ENCODE measurements at places on chromosomes 5 and 9.

DNA sequence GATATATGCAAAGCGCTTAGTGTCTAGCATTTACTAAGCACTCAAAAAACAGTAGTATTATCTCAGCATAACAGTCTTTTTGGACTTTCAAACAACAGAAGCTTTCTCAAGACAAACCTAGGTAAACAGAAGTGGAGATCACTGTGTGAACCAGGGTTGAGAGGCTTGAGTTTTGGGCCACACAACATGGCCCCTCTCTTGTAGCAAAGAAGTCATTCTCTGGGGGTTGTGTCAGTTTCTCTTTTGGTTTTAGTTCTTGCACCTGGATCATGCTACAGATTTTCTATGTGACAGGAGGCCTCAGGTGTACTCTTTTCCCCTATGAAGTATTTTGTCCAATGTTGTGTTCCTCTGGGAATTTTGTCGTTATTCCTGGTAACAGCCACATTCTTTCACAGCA, 30.0 kb downstream of the INSYN2B start:
- no peak for DNase-seq

GRCh38 chr9:114717908-114718486, 36.0 kb upstream of the TEX48 start:
- DNase-seq, result no peak

DNA sequence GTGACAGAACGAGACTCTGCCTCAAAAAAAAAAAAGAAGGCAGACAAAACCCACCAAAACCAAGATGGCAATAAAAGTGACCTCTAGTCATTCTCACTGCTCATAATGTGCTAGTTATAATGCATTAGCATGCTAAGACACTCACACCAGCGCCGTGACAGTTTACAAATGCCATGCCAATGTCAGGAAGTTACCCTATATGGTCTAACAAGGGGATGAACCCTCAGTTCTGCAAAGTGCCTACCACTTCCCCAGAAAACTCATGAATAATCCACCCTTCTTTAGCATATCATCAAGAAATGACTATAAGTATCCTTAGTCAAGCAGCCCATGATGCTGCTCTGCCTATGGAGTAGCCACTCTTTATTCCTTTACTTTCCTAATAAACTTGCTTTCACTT, 4.7 kb upstream of the BICD2 start:
- no peak for DNase-seq

GRCh38 chr5:38167562-38167996, 90.8 kb upstream of the EGFLAM start:
- DNase-seq, result no peak

DNA sequence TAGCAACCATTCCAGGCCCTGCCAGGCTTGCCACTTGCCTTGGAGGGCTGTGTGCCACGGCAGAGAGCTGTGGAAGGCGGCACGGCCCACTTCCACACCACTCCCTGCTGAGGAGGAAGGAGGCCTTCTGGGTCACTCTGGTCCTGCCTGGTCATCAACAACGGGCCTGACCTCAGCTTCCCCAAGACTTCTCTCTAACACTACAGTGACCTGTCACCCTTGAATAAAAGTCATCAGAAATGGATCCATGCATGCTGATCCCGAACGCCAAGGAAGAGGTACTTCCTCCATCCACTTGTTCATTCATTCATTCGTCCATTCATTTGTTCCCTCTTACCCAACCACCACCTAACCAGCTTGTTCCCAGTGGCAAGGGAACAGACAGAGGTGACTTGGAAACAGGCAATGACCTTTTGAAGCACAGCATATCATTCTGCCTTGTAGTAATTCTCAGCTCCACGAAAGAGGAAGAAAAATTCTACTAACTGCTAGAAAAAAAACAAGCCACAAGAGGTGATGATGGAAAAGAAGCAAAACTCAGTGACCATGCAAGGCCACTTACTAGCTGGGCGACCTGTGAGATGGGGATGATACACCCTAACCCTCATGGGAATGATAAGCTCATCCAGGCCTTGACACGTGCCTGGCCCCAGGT, 58.6 kb downstream of the STK10 start:
- DNase-seq, result no peak
